Muscle of arm (tissue), 14 donors: ENCODE measurements at places on chromosomes 4 and X. TPM values are rescaled to one million over a fixed set of nuclear protein-coding genes. Genes with fewer than 3 reads are reported as not detected.
A peak's percentile ranks its signal among the peaks of the same experiment; 100 is the strongest.

- DNase-seq: no peak
Observed at GRCh38 chr4:113707048-113707447, 54.5 kb downstream of the CAMK2D start.

GRCh38 chr4:146087856-146088255, 87.7 kb upstream of the LSM6 start:
- DNase-seq: no peak

- no peak for DNase-seq
Observed at GRCh38 chr4:174672276-174672675, 150.0 kb upstream of the HPGD start.

DNA sequence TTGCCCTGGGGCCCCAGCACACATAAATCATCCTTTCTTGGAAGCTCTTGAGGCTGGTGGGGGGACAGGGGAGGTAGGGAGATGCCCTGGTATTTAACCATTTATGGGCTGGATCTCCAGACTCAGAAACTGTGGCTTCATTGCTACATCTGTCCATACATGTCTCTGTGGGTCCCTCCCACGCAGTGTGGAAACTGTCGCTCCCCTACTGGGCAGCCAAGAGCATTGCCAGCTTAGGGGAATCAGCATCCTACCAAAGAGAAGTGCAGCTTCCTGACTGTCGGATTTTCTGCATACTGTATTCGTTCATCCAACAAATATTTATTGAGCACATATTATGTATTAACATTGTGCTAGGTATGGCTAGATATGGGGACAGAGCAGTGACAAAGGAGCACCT, 3.7 kb downstream of the GRIPAP1 start:
- no peak for DNase-seq

- peak; percentile 88 for DNase-seq
Observed at GRCh38 chr4:186725469-186726425, 2.1 kb upstream of the FAT1 start.

DNA sequence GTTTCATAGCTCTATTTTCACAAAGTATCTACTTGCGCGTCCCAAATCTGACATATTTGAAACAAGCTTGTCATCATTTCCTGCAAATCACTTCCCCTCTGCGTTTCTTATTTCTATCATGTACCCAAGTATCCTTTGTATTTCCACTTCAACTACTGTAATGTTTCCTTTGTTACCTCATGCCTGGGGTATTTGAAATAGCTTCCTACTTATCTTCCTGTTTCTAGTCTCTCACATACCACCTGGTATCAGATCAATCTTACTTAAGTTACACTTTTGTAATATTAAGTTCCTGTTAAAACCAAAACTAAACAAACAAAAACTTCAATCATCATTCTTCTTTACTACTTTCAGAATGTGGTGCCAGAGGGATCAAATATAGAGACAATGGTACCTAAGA, 93.6 kb upstream of the SMAD1 start:
- DNase-seq: no peak

GRCh38 chrX:27399146-27399456, 64.0 kb downstream of the PPP4R3C start:
- DNase-seq: no peak

GRCh38 chr4:42673082-42673425, 16.1 kb upstream of the ATP8A1 start:
- no peak for DNase-seq

GRCh38 chr4:3387154-3387942, 54.4 kb upstream of the HGFAC start:
- no peak for DNase-seq

- DNase-seq: no peak
Observed at GRCh38 chr4:187268940-187269339, 545.3 kb upstream of the FAT1 start.

SLC34A2 gene
- 0.07 TPM for polyA plus RNA-seq

GAGE1 gene
- polyA plus RNA-seq: not detected

UTP3 gene
- 25.8 TPM for polyA plus RNA-seq

RADX gene
- polyA plus RNA-seq: not detected

ODAPH gene
- 0.21 TPM for polyA plus RNA-seq

SHROOM4 gene
- polyA plus RNA-seq: 6.5 TPM

CFAP99 gene
- 0.22 TPM for polyA plus RNA-seq

S100P gene
- not detected for polyA plus RNA-seq
